ENCODE measurements at places on chromosomes 5 and 9.

DNA sequence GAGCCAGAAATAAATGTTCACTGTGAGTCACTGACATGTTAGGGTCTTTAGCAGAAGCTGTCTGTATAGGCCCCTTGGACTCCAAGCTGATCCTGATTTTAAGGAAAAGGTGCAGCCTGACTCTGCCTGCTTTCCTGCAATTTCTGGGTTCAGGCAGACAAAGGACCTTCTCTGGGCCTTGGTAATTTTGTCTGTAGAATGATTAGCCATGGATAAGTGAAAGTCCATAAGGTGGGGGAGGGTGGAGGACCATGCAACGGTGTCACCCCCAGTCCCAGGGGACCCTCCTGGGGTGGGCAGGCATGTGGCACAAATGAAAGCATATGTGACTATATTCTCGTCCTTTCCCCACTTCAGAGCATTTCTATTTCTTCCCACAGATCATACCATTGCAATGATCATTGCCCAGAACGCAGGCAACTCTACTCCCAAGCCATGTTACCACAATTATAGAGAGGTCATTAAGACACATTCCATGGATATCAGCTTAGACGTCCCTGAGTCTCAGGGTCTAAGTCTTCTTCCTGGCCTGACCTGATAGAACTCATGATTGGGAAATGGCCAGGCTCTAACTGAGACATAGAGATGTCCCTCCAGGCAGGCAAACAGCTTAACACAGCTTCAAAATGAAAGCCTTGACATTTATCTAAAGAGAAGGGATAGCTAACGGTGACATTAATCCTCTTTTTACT is 157.9 kb upstream of the ALDH1B1 start:
- no peak for DNase-seq

- no peak for DNase-seq
These were observed 82.8 kb downstream of the CAAP1 start for GRCh38 chr9:26809795-26810194.

GRCh38 chr9:105329719-105330062 is 85.2 kb downstream of the SLC44A1 start:
- no peak for DNase-seq

- DNase-seq: no peak
These were observed 70.5 kb downstream of the SMIM23 start for GRCh38 chr5:171855798-171856763.

- no peak for DNase-seq
These were observed 404.6 kb upstream of the ARRDC3 start for GRCh38 chr5:91787718-91788117.

DNA sequence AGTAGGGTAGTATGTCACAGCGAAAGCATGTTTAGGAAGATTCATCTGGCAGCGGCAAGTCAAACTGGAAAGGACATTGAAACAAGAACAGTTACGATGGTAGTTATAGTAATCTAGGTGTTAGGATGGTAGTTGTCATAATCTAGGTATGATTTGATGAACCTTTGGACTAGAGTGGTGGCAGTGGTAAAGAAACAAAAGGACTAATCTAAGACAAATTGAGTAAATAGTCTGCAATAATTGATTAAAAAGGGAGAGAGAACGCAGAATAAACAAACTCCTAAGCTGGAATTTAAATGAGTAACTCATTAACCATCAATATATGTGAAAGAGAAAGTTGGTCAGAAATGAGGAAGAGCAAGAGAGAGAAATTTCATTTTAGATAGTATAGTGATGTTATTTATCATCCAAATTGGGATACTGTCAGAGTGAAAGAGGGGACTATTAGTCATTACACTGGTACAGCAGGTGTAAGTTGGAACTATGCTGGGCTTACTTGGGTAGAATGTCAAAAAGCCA is 56.8 kb downstream of the MTREX start:
- DNase-seq: no peak

DNA sequence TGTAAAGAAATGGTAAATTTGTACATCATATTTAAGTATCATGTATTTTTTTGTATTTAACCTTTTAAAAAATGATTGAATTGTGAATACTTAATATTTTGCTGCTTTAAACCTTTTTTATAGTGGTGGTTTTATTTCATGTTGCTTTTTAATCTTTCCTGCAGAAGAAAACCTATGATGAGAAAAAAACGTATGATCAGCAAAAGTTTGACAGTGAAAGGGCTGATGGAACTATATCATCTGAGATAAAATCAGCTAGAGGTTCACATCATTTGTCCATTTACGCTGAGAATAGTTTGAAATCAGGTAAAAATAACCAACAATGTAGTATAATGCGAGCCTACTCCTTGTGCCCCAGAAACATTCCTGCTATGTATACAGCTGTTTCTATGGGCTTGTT is 7.4 kb downstream of the SECISBP2 start:
- no peak for DNase-seq

DNA sequence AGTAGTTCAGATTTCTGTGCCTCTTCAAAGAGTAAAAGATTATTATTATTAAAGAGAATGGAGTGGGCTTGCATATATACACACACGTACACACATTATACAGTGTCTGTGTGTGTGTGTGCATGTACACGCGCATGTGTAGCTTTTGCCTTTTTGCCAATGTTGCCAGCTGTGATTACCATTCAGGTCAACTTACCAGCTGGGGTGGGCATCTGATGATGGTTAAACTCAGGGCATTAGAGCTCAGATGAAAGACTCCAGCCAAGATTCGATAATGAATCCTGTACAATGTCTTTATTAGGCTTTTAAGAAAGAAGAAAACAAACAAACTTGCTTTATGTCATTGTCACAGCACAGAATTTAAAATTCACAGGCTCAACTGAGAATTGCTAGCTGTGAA is 296.5 kb upstream of the DMAC1 start:
- no peak for DNase-seq

- no peak for DNase-seq
These were observed 32.6 kb downstream of the SPRY4 start for GRCh38 chr5:142292249-142292648.

DNA sequence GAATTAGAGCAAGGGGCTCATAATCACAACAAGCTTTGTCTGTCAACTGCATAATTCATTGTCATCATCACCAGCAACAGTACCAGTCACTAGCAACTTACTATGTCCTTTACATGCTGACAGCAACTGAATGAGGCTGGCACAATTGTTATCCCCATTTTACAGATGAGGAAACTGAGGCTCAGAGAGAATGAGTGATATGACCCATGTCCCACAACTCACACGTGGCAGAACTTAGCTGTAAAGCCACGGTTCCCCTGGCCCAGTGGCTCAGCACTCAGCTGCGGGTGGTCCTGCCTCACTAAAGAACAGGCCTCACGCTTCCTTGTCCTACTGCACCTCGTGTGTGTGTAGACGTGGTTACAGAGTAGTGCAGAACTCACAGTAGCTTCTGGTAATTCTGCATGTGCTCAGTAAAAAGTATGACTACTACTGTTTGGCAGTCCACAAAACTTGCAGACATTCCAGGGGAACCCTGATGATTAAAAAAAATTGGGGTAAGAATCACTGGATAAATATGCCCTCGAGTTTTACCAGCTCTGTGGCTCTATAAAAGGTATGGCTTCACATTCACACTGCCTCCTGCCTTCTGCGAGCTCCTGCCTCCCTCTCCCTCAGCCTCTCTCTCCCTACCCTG is 30.2 kb downstream of the AFAP1L1 start:
- DNase-seq: no peak

Data from activated CD4-positive, alpha-beta T cell treated with anti-CD3 and anti-CD28 coated beads for 4 hours (primary cell).